Urinary bladder (tissue), 4 donors: ENCODE measurements at places on chromosomes 6 and 20. TPM values are rescaled to one million over a fixed set of nuclear protein-coding genes. Genes with fewer than 3 reads are reported as not detected.

DNA sequence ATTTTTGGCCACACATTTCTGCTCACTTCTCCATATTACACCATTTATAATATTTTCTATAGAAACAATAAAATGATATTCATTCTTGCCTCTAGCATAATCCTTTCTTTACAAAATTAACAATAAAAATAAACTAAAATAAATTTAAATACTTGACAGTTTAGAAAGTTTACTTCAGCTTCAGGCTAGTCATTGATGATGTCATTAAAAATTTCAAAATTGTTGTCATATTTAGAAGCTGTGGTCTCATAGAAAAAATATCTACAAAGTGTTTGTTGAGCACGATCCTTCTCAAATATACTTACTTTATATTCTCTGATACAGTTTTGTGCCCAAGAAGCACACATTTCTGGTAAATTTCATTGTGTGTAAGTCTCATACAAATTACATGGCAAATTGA is 717.4 kb upstream of the CITED2 start:
- DNase-seq = no peak

The TNNC2 gene
- polyA plus RNA-seq = 4.1 TPM

- no peak for DNase-seq
Measured at GRCh38 chr20:47980336-47981177, 195.3 kb upstream of the SULF2 start.

DNA sequence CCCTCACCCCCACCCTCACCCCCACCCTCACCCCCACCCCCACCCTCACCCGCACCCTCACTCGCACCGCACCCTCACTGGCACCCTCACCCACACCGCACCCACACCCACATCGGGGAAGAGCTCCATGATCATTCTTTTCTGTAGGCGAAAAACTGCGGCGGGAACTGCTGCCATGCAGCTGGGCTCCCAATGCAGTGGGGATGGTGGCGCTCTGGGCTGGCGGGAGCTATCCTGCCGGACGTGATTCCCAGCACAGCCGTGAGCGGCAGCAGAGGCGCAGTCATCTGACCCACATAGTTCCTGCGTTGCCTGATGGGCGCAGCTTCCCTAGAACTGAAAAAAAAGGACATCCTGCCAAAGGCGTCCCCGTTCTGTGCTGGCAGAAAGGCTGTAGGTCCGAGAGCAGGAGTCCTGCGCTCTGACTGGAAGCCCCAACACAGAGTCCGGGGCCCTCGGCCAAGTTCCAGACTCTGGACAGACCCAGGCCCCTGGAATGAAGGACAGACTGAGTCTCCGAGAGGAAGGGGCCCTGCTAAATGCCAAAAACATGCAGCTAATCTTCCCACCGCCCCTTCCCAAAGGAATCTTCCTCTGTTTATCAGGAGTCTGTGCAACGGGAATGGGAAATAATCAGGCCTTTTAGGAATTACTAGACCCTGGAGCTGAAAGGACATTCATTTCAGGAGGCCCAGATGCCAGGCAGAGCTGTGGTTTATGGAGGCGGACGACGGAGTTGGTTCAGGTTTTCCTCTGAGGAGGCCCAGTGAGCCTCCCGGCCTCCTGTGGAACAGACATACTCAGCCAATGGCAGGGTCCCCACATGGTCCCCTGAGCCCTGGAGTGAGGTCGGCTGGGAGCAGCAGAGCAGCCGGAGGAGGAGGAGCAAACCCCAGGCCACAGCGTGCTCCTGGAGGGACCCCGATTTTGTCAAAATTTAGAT is 14.1 kb upstream of the TCFL5 start:
- no peak for DNase-seq

DNA sequence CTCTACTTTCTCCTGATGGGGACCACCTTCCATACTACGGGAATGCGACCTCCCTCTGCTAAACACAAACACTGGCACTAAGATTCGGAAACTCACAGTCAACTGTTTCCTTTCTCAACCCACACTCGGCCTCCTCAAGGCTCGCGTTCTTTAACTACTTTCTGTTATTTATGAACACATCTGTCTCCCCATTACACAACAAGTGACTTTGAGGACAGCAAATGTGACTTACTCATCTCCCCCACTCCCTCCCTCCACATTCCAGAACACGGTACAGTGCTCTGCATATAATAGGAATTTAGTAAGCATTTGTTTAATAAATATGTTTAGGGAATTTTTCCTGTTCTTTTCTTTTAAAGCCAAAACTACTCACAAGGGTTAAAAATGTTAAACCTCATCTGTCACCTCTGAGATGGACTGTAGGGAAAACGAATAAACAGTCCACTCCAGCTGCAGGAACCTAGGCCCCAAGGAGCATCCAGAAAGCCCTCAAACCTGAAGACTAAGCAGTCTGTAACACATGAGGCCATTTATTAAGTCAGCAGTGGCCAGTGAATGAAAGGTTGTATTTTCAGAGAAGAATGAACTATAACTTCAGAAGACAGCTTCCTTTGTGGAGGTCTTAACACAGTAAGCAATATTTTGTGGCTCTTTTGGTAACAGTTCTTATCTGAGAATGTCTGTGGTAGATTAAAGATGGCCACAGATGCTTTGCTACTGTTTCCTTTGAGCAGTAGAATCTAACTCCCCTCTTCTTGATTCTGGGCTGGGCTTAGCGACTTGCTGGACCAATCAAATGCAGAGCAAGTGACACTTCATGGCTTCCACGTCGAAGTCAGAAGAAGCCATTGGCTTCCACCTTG is 209.6 kb upstream of the DTNBP1 start:
- no peak for DNase-seq
